Activated T-cell treated with anti-CD3 and anti-CD28 coated beads, Interleukin-2, amount 50 U/mL, for 24 hours (primary cell): ENCODE measurements at places on chromosomes 2 and 18.

GRCh38 chr2:85312404-85312803 lies 15.4 kb downstream of the TGOLN2 start:
- H3K4me1 ChIP-seq, result peaks cover 35% of the 10 kb centered on the region
- no peak overlapping the region for H3K4me3 ChIP-seq
- no peak for DNase-seq
- no peaks in the 10 kb centered on the region for H3K27me3 ChIP-seq

- no peak overlapping the region for H3K4me3 ChIP-seq
- no peak for DNase-seq
- peaks cover 15% of the 10 kb centered on the region for H3K27me3 ChIP-seq
- no peaks in the 10 kb centered on the region for H3K4me1 ChIP-seq
Measured at GRCh38 chr2:234753701-234754100, 198.1 kb upstream of the SH3BP4 start.

- DNase-seq, result peak; percentile 89
- H3K27me3 ChIP-seq, result peaks cover 15% of the 10 kb centered on the region
- H3K4me1 ChIP-seq, result peaks cover 22% of the 10 kb centered on the region
- peak within 1 kb of the TSS; percentile 20 for H3K27ac ChIP-seq
- H3K4me3 ChIP-seq, result peak within 1 kb of the TSS; percentile 76
Measured at GRCh38 chr2:26970244-26970927, at the start of gene MAPRE3. Gene MAPRE3, plus strand, starts transcription at chr2:26970637. Its CDS starts 51,582 bp downstream, at chr2:27022219.

DNA sequence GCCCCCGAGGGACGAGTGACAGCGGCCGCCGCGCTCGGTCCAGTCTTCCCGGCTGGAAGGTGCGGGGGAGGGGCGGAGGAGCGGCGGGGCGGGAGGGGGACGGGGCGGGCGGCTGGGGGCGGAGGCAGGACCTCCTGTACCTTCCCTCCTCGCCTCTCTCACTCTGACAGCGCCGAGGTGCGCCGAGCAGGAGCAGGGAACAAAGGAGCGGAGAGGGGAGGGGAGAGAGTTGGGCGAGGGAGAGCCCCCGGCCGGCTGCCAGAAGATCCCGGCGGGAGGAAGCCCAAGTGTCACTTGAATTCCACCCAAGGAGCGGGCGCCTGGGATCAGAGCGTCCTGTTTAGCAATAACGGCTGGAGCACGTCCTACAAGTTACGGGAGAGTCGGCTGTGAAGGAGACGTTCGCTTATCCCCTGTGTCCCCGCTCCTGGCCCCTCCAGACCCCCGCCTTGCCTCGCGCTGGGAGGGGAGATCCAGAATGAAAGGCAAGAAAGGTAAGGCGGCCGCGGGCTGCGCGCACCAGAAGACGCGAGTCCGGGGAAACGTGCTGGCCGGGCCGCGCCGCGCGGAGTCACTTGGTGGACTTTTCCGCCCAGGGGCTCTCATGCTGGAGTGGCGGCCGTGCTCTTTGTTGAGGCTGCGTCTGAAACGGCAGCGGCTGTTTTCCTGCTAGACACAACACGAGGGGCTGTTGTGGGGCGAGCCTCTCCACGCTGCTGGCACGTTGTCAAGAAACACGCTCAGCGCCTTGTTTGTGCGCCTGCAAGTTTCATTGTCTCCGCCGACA lies at the start of gene TGIF1:
TSS of gene TGIF1 (plus strand) at position 161 of the 787 bp plus-strand sequence. CDS start at position 479, 318 bp downstream.
- H3K4me1 ChIP-seq, result peaks cover 62% of the 10 kb centered on the region
- peak within 1 kb of the TSS; percentile 93 for H3K4me3 ChIP-seq
- H3K36me3 ChIP-seq, result peaks cover 33% of the 10 kb centered on the region
- no peaks in the 10 kb centered on the region for H3K27me3 ChIP-seq
- DNase-seq, result peak; percentile 79

- DNase-seq, result no peak
- peaks cover 6% of the 10 kb centered on the region for H3K4me1 ChIP-seq
- H3K27ac ChIP-seq, result no peak overlapping the region
- H3K36me3 ChIP-seq, result no peaks in the 10 kb centered on the region
- no peak overlapping the region for H3K4me3 ChIP-seq
- peaks cover 33% of the 10 kb centered on the region for H3K27me3 ChIP-seq
Measured at GRCh38 chr2:419687-420317, 131.9 kb upstream of the ALKAL2 start.

- no peaks in the 10 kb centered on the region for H3K4me1 ChIP-seq
- H3K27me3 ChIP-seq, result no peaks in the 10 kb centered on the region
- no peak overlapping the region for H3K27ac ChIP-seq
- DNase-seq, result no peak
- no peaks in the 10 kb centered on the region for H3K36me3 ChIP-seq
Measured at GRCh38 chr2:16160281-16161084, 220.1 kb downstream of the MYCN start.

- peaks cover 2% of the 10 kb centered on the region for H3K27me3 ChIP-seq
- H3K4me3 ChIP-seq, result no peak overlapping the region
- DNase-seq, result no peak
- H3K27ac ChIP-seq, result no peak overlapping the region
- no peaks in the 10 kb centered on the region for H3K4me1 ChIP-seq
Measured at GRCh38 chr2:67259556-67260342, 137.4 kb upstream of the ETAA1 start.

- no peaks in the 10 kb centered on the region for H3K4me1 ChIP-seq
- H3K4me3 ChIP-seq, result no peak overlapping the region
- no peaks in the 10 kb centered on the region for H3K36me3 ChIP-seq
- H3K27me3 ChIP-seq, result peaks cover 37% of the 10 kb centered on the region
Measured at GRCh38 chr2:178213991-178214390, 19.7 kb downstream of the OSBPL6 start.

- no peak overlapping the region for H3K4me3 ChIP-seq
- no peaks in the 10 kb centered on the region for H3K4me1 ChIP-seq
- H3K27ac ChIP-seq, result no peak overlapping the region
- H3K27me3 ChIP-seq, result peaks cover 4% of the 10 kb centered on the region
Measured at GRCh38 chr2:121875585-121876185, 120.2 kb downstream of the TSN start.

GRCh38 chr2:80062298-80062697 lies 242.3 kb downstream of the LRRTM1 start:
- no peaks in the 10 kb centered on the region for H3K27me3 ChIP-seq
- H3K4me1 ChIP-seq, result no peaks in the 10 kb centered on the region
- H3K36me3 ChIP-seq, result no peaks in the 10 kb centered on the region
- H3K4me3 ChIP-seq, result no peak overlapping the region

- H3K4me3 ChIP-seq, result no peak overlapping the region
- no peak for DNase-seq
- no peaks in the 10 kb centered on the region for H3K27me3 ChIP-seq
- H3K4me1 ChIP-seq, result no peaks in the 10 kb centered on the region
- H3K36me3 ChIP-seq, result no peaks in the 10 kb centered on the region
Measured at GRCh38 chr2:13669607-13670006, 952.9 kb downstream of the TRIB2 start.

GRCh38 chr18:14746897-14747296 lies 1.1 kb upstream of the ANKRD30B start:
- H3K4me3 ChIP-seq, result no peak overlapping the region
- peaks cover 6% of the 10 kb centered on the region for H3K4me1 ChIP-seq
- H3K27me3 ChIP-seq, result peaks cover 16% of the 10 kb centered on the region
- no peaks in the 10 kb centered on the region for H3K36me3 ChIP-seq
- DNase-seq, result no peak
- no peak overlapping the region for H3K27ac ChIP-seq

DNA sequence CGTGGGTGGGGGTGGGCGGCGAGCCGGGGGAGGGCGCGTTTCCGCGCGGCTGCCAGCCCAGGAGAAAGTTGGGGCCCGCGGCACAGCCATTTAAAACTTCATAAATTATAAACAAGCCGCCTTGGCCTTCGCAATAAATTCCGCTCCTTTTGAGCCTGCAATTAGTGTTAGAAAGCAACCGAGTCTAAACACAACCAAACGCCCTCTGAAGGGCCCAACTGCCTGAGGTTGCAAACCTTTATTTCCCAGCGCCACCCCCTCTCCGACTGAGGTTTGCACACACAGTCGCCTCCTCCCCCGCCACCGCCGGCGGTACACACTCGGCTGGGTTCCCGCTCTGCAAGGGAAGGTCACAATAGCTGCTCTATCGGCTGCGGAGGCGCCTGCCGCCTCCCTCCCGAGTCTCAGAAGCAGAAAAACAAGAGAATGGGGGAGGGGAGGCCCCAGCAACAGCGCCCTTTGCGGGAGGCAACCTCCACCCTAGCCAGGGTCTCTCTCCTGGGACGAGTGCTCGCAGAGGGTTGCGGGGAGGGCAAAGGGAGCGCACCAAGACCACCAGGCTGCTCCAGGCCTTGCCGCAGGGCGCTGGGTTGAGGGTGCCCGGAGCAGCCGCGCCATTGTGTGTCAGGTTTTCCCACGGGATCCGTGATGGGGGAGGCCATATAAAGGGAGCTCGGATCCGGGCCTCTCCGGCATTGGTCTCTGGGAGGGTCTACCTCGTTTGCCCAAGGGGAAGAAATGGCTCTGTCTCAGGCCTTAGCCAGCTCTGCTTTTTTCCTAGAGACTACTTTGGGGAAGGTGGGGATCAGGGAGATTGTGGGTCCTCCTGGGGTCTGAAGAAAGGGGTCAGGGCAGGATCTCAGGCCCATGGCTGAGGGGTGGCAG lies 13.4 kb upstream of the HOXD1 start:
- H3K36me3 ChIP-seq, result no peaks in the 10 kb centered on the region
- DNase-seq, result no peak
- H3K27me3 ChIP-seq, result peaks cover 98% of the 10 kb centered on the region
- H3K4me3 ChIP-seq, result peak overlapping the region; percentile 33
- no peak overlapping the region for H3K27ac ChIP-seq

GRCh38 chr2:32418778-32419177 lies 62.0 kb downstream of the BIRC6 start:
- no peaks in the 10 kb centered on the region for H3K27me3 ChIP-seq
- H3K4me3 ChIP-seq, result no peak overlapping the region
- peaks cover 85% of the 10 kb centered on the region for H3K36me3 ChIP-seq
- no peak overlapping the region for H3K27ac ChIP-seq

DNA sequence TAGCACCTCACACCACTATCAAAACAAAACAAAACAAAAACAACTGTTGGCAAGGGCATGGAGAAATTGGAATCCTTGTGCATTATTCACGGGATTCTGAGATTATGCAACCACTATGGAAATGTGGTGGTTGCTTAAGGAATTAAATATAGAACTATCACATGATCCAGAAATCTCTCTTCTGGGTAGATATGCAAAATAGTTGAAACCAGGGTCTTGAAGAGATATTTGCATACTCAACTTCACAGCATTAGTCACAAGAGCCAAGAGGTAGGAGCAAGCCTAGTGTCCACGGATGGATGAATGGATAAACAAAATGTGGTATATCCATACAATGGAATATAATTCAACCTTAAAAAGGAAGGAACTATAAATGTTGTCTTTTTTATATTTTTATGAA lies 7.0 kb downstream of the TMEM131 start:
- no peak overlapping the region for H3K4me3 ChIP-seq
- H3K4me1 ChIP-seq, result peaks cover 68% of the 10 kb centered on the region
- DNase-seq, result no peak
- H3K27me3 ChIP-seq, result no peaks in the 10 kb centered on the region
- peaks cover 20% of the 10 kb centered on the region for H3K36me3 ChIP-seq

GRCh38 chr2:74501335-74502071 lies 2.1 kb upstream of the LBX2 start:
- peaks cover 23% of the 10 kb centered on the region for H3K36me3 ChIP-seq
- DNase-seq, result no peak
- H3K27me3 ChIP-seq, result peaks cover 84% of the 10 kb centered on the region
- H3K4me1 ChIP-seq, result peaks cover 65% of the 10 kb centered on the region
- H3K27ac ChIP-seq, result peak overlapping the region; percentile 26
- peak overlapping the region; percentile 71 for H3K4me3 ChIP-seq

DNA sequence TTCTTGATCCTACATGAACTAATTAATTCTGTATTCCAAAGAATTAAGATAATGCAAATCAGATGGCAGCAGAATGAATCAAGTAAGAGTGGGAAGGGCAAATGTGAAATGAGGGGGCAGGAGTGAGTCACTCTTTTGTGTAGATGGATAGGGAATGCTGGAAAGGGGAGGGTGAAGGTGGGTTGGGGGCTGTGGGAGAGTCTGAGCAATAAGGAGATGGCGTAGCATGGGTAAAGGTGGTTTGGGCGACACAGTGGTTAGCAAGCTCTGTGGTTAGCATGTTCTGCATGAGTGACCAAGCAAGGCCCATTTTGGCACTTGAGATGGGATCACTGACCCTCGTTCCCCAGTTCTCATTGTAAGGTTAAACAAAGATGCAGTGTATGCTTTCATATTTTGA lies 20.4 kb downstream of the GPD2 start:
- H3K27ac ChIP-seq, result no peak overlapping the region
- no peak overlapping the region for H3K4me3 ChIP-seq
- no peaks in the 10 kb centered on the region for H3K27me3 ChIP-seq
- no peak for DNase-seq
- peaks cover 43% of the 10 kb centered on the region for H3K4me1 ChIP-seq

- H3K4me1 ChIP-seq, result no peaks in the 10 kb centered on the region
- no peak overlapping the region for H3K4me3 ChIP-seq
- no peaks in the 10 kb centered on the region for H3K36me3 ChIP-seq
- H3K27ac ChIP-seq, result no peak overlapping the region
- DNase-seq, result no peak
Measured at GRCh38 chr18:38362286-38362792, 796.7 kb upstream of the CELF4 start.

DNA sequence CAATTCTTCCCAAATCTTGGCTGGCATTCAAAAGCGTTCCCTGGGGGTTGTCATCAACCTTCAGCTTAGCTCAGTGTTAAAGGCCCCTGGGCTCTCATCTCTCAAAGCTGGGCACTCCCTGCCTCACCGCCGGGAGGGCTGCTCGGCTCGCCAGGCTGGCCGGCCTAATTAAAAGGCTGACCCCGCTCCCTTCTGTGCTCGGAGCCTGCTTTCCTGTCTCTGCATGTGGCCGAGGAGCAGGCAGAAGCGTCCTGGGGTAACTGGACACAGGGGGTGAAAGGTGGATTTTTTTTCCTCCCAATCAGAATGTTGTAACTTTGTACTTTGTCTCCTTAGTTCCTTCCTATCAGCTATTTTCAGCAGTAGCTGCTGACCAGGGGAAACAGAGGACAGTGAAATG lies 231.1 kb downstream of the GBX2 start:
- no peak overlapping the region for H3K27ac ChIP-seq
- no peak for DNase-seq
- H3K4me3 ChIP-seq, result no peak overlapping the region
- no peaks in the 10 kb centered on the region for H3K4me1 ChIP-seq

GRCh38 chr2:149994057-149994728 lies 406.6 kb upstream of the MMADHC start:
- no peaks in the 10 kb centered on the region for H3K4me1 ChIP-seq
- no peaks in the 10 kb centered on the region for H3K36me3 ChIP-seq
- H3K4me3 ChIP-seq, result no peak overlapping the region
- no peak for DNase-seq

DNA sequence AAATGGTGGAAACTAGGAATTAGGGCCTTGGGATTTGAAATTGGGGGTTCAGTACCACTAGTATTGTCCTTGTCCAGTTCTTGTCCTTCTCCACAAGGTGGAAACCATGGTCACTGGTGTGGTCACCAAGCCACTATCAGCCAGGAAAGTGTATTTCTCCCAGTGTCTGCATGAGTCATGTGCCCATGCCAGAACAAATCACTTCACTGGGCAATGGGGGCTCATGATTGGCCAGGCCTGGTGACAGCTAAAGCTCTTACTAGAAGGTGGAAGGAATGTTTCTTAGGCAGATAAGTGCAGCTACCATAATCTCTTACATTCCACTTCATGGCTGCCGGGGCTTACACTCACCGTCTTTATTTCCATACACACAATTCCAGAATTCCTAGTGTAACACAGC lies 124.8 kb upstream of the TACR1 start:
- no peak for DNase-seq
- H3K4me1 ChIP-seq, result peaks cover 2% of the 10 kb centered on the region
- peaks cover 3% of the 10 kb centered on the region for H3K27me3 ChIP-seq

- no peak overlapping the region for H3K4me3 ChIP-seq
- H3K4me1 ChIP-seq, result peaks cover 18% of the 10 kb centered on the region
- DNase-seq, result no peak
- H3K27me3 ChIP-seq, result no peaks in the 10 kb centered on the region
- no peak overlapping the region for H3K27ac ChIP-seq
Measured at GRCh38 chr2:7018282-7018701, 101.1 kb downstream of the RNF144A start.
